ENCODE measurements at places on chromosomes 5 and 9. TPM values are rescaled to one million over a fixed set of nuclear protein-coding genes. Genes with fewer than 3 reads are reported as not detected.

Gene FYB1
- 639 TPM for total RNA-seq

Gene SPATA31A3
- not detected for total RNA-seq

Gene TAF11L10
- total RNA-seq = not detected

GRCh38 chr9:98255061-98255577 is 330 bp downstream of the TBC1D2 start:
- no peak for DNase-seq

DNA sequence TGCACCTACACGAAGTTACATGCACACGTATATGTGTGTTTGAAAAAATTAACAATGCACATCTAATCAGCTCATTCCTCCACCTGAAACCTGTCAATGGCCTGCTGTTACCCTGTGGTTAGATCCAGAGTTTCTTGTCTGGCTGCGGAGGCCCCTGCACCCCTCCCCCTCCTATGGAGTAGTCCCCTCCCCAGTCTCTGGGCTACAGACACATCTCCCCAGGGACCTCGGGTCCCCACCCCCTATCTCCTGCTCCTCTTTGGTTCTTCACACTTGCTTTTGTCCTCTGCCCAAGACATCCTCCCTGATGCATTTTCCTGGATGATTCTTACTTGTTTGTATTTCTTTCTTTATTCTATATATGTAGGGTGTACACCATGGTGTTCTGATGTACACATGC is 27.2 kb downstream of the FAM240B start:
- no peak for DNase-seq

- no peak for DNase-seq
These were observed 237.6 kb downstream of the TENT4A start for GRCh38 chr5:6950860-6951259.
